G401 (cell line): ENCODE measurements at places on chromosomes 5 and 9.

DNA sequence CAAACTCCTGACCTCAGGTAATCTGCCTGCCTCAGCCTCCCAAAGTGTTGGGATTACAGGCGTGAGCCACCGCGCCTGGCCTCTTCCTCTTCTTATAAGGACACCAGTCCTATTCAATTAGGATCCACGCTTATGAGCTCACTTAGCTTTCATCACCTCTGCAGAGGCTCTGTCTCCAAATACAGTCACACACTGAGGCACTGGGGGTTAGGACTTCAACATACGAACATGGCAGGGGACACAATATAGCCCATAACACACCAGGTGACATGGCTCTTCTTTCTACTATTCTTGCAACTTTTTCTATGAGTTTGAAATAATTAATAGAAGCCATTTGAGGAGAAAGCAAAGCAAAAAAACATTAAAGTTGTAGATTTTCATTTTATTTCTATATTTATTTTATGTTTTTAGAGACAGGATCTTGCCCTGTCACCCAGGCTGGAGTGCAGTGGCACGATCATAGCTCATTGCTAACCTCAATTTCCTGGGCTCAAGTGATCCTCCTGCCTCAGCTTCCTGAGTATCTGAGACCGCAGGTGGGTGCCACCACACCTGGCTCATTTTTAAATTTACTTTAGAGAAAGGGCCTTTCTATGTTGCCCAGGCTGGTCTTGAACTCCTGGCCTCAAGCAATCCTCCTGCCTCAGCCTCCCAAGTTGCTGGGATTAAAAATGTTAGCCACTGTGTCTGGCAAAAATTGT lies 6.0 kb upstream of the PRRT1B start:
- no peak for DNase-seq

GRCh38 chr9:17322882-17323864 lies 188.3 kb downstream of the CNTLN start:
- no peak for DNase-seq

DNA sequence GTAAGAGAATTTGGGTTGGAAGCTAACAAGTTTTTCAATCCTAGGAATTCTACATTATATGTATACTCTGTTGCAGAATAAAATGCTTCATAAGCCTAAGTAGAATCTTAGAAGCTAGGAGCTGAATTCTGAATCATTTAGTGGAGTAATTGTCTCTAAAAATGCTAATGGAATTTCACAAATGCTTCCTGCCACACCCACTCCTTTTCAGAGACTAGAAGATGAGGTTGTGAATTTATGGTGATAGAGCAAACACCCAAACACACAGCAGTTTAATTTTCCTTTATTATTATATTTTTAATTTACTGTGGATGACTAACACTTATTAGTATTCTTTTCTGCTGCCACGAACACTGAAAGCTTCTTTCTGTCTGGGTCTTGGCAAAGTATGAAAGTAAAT lies 208.0 kb upstream of the PDE4D start:
- no peak for DNase-seq

DNA sequence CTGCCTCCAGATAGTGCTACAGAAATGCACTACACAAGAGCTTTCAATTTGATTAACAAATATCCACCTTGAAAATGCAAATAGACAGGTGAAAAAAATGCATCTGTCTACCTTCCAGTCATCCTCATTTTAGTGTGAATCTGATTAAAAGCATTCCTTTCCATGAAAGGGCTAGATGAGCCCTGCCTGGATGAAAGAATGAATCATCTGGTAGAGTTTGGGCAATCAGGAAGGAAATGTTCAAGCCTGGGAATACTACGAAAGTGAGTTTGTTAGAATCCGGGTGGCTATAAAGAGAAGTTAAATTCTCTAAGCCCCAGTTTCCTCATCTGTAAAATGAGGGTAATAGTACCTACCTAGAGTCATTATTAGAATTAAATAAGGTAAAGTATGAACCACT lies 142.6 kb downstream of the FAM114A2 start:
- DNase-seq: no peak

DNA sequence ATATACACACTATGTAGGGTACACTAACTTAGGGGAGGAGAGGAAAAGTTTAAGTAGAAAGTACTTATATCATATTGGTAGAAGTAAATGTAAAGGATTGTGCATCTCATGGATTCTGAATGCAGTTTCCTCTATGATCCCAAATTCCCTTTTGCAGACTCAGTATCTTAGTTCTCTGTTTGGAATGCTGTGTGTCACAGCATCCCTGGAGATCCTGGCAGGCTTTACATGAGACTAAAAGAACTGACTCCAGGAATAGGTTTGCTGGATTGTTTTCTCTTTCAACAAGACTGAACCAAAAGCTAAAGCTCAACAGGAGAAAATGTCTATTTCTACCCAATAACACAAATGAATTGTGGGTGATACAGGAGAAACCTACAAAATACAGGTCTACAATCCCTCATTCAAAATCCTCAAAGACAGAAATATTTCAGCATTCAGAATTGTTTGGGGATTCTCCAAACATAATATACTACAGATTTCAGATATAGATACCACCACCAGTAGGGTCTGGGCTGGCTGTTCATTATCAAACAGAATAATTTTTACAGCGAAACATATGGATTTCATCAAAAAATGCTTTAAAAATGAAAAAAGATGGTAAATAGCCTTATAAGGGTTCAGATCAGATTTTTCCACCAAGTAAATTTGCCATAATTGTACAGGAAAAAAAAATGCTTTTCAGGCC lies 324.7 kb upstream of the GRAMD2B start:
- peak; percentile 18 for DNase-seq

DNA sequence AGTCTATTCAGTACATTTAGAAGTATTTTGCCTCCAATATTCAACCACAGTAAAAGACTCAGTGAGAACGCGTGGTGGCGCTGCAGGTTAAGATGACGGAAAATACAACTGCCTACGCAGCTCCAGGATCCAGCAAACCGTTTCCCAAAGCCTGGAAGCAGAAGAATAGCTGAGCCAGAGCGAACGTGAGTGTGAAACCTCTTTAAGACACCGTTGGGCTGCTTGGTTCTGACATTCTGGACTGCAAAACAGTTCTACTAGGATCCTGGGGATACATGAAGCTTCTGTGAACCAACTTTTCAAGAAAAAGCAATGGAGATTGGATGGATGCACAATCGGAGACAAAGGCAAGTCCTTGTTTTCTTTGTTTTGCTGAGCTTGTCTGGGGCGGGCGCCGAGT lies at the start of gene PCDHB16:
TSS of gene PCDHB16 (plus strand) at position 140 of the 400 bp plus-strand sequence. CDS start at position 313, 173 bp downstream.
- DNase-seq: peak; percentile 72

GRCh38 chr9:113488071-113488470 lies 24.5 kb downstream of the RGS3 start:
- DNase-seq: no peak
